ENCODE measurements at places on chromosomes 6 and 20. TPM values are rescaled to one million over a fixed set of nuclear protein-coding genes. Genes with fewer than 3 reads are reported as not detected.

DNA sequence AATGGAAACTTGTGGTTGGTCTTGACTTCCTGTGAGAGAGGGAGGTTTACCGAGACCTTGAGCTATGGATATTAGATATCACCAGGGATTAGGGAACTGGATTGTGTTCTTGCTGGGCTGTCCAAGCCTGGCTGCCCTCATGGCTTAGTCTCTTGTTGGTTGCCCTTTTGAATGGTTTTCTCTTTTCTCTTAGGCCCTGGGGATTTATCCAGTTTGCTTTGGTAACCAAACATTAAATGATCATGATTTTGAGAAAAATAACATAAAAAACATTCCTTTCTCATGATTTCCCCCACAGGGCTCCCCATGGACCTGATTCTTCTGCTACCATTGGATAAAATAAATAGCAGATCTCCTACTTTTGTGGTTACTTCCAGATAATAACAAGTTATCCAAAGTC is 306.4 kb upstream of the RNF217 start:
- no peak overlapping the region for H3K27ac ChIP-seq
- H3K36me3 ChIP-seq: no peaks in the 10 kb centered on the region
- H3K27me3 ChIP-seq: peaks cover 2% of the 10 kb centered on the region
- H3K4me3 ChIP-seq: no peak overlapping the region
- no peaks in the 10 kb centered on the region for H3K4me1 ChIP-seq

GRCh38 chr6:161215193-161215592 is 58.7 kb downstream of the AGPAT4 start:
- no peaks in the 10 kb centered on the region for H3K4me1 ChIP-seq
- peaks cover 8% of the 10 kb centered on the region for H3K36me3 ChIP-seq
- no peaks in the 10 kb centered on the region for H3K27me3 ChIP-seq
- DNase-seq: no peak
- no peak overlapping the region for H3K27ac ChIP-seq

GRCh38 chr20:42986143-42986773 is 203.4 kb downstream of the PTPRT start:
- no peaks in the 10 kb centered on the region for H3K27me3 ChIP-seq
- no peak overlapping the region for H3K4me3 ChIP-seq
- no peaks in the 10 kb centered on the region for H3K36me3 ChIP-seq
- no peaks in the 10 kb centered on the region for H3K4me1 ChIP-seq

TULP1 gene
- polyA plus RNA-seq: not detected

GRCh38 chr20:40497899-40498691 is 190.9 kb downstream of the MAFB start:
- H3K27me3 ChIP-seq: no peaks in the 10 kb centered on the region
- peaks cover 31% of the 10 kb centered on the region for H3K4me1 ChIP-seq
- no peak for DNase-seq
- H3K4me3 ChIP-seq: no peak overlapping the region
- no peaks in the 10 kb centered on the region for H3K36me3 ChIP-seq

DNA sequence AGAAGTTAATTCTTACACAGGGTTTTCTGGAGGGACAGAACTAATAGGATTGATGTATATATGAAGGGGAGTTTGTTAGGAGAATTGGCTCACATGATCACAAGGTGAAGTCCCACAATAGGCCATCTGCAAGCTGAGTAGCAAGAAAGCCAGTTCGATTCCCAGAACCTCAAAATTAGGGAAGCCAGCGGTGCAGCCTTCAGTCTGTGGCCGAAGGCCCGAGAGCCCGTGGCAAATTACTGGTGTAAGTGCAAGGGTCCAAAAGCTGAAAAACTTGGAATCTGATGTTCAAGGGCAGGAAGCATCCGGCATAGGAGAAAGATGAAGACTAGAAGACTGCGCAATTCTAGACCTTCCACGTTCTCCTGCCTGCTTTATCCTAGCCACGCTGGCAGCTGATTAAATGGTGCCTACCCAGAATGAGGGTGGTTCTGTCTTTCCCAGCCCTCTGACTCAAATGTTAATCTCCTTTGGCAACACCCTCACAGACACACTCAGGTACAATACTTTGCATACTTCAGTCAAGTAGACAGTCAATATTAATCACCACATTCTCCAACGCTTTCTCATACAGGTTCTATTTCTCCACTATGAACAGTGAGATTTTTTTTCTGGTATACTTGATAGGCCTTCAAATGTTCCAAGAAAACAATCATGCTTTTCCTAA is 357.0 kb downstream of the LAMA2 start:
- H3K36me3 ChIP-seq: no peaks in the 10 kb centered on the region
- no peak overlapping the region for H3K27ac ChIP-seq
- DNase-seq: peak; percentile 19

GRCh38 chr20:50695135-50695872 is 4.0 kb upstream of the RIPOR3 start:
- peaks cover 16% of the 10 kb centered on the region for H3K27me3 ChIP-seq
- peaks cover 16% of the 10 kb centered on the region for H3K4me1 ChIP-seq
- H3K27ac ChIP-seq: no peak overlapping the region
- H3K4me3 ChIP-seq: no peak overlapping the region
- no peak for DNase-seq
- H3K36me3 ChIP-seq: no peaks in the 10 kb centered on the region

GRCh38 chr6:10719296-10719963 is 3.4 kb upstream of the TMEM14C start:
- no peaks in the 10 kb centered on the region for H3K36me3 ChIP-seq
- no peak for DNase-seq
- peaks cover 17% of the 10 kb centered on the region for H3K4me1 ChIP-seq
- H3K27me3 ChIP-seq: no peaks in the 10 kb centered on the region
- H3K27ac ChIP-seq: no peak overlapping the region

GRCh38 chr6:100906325-100906724 is 25.2 kb upstream of the ASCC3 start:
- H3K36me3 ChIP-seq: no peaks in the 10 kb centered on the region
- DNase-seq: no peak
- no peaks in the 10 kb centered on the region for H3K27me3 ChIP-seq
- no peak overlapping the region for H3K4me3 ChIP-seq

LPA gene
- not detected for polyA plus RNA-seq

- H3K4me3 ChIP-seq: no peak overlapping the region
- peaks cover 43% of the 10 kb centered on the region for H3K27me3 ChIP-seq
- DNase-seq: no peak
Observed at GRCh38 chr20:38804221-38804620, 1.3 kb upstream of the PPP1R16B start.

GRCh38 chr6:6665555-6666243 is 77.2 kb downstream of the LY86 start:
- no peaks in the 10 kb centered on the region for H3K36me3 ChIP-seq
- no peak overlapping the region for H3K27ac ChIP-seq
- peaks cover 2% of the 10 kb centered on the region for H3K27me3 ChIP-seq
- DNase-seq: no peak

GRCh38 chr6:111624401-111625098 is 18.9 kb upstream of the TRAF3IP2 start:
- H3K36me3 ChIP-seq: no peaks in the 10 kb centered on the region
- H3K27me3 ChIP-seq: no peaks in the 10 kb centered on the region
- no peak overlapping the region for H3K27ac ChIP-seq
- no peak for DNase-seq
- H3K4me3 ChIP-seq: no peak overlapping the region
- peaks cover 37% of the 10 kb centered on the region for H3K4me1 ChIP-seq

DNA sequence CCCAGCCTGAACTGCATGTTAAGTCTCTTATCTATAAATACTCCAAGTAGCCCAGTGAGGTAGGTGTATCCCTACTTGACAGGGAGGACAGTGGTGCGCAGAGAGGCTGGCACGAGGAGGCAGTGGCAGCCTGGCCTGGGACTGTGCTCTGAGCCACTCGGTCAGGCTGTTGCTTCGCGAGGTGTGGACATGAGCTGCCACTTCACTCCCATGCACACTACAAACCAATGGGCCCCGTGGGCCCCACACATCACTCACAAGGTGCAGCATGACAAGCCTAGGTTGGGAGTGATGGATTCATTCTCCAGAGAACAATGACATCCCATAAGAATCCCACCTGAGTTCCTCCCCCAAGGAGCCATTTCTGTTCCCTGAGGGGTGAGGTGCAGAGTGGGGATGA is 54.9 kb downstream of the TMEM242 start:
- no peak for DNase-seq
- H3K4me3 ChIP-seq: no peak overlapping the region
- no peaks in the 10 kb centered on the region for H3K36me3 ChIP-seq
- H3K27me3 ChIP-seq: no peaks in the 10 kb centered on the region
- no peak overlapping the region for H3K27ac ChIP-seq
- H3K4me1 ChIP-seq: no peaks in the 10 kb centered on the region

GRCh38 chr20:6265204-6265904 is 142.5 kb upstream of the FERMT1 start:
- H3K27me3 ChIP-seq: no peaks in the 10 kb centered on the region
- no peak overlapping the region for H3K4me3 ChIP-seq
- no peaks in the 10 kb centered on the region for H3K4me1 ChIP-seq
- DNase-seq: no peak
- no peaks in the 10 kb centered on the region for H3K36me3 ChIP-seq
- no peak overlapping the region for H3K27ac ChIP-seq

DNA sequence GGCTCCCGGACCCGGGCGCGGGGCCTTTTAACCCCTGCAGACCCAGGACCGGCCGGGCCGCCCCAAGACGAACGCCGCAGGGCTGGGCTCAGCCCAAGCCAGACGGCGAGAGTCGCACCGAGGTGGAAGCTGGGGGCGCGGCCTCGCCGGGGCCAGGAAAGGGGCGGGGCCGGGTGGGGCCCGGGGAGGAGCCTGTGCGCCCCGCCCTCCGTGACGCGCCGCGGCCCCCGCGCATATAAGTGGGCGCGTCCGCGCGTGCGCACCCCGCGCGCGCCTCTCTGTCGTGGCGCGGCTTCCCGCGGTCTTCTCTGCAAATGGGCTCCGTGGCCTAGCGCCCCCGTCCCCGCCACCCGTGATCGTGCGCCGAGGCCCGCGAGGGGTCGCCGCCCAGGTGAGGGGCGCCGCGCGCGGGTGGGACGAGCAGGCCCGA is at the start of gene PPDPF:
Gene PPDPF (plus strand): TSS at position 262 of the 430 bp plus-strand sequence. CDS start 544 bp downstream, outside the sequence.
- H3K27me3 ChIP-seq: no peaks in the 10 kb centered on the region
- H3K4me1 ChIP-seq: peaks cover 10% of the 10 kb centered on the region
- DNase-seq: no peak
- H3K4me3 ChIP-seq: peak within 1 kb of the TSS; percentile 72

DNA sequence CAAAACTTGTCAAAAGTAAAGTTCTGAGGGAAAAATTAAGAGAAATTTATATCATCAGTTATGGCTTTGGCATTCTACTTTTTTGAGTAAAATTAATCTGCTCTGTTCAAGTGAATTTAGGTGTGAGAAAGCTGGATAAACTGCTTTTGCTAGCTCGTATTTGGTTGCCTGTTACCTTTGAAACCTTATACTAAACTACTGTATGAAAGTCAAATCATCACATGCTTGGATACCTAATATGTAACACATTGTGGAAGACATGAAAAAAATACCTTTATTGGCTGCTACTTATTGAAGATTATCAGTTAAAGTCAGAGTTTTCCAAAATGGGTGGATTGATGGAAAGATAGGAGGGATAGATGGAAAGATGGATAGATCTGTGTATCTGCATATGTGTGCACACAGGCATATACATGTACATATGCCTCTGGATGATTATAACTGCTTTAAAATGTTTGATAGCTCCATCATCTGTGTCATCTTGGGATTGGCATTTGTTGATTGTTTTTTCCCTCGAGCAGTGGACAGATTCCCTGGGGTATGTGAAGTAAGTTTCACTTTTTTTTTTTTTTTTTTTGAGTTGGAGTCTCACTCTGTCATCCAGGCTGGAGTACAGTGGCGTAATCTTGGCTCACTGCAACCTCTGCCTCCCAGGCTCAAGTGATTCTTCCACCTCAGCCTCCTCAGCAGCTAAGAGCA is 24.3 kb downstream of the SCAF8 start:
- H3K4me1 ChIP-seq: peaks cover 36% of the 10 kb centered on the region
- no peaks in the 10 kb centered on the region for H3K27me3 ChIP-seq
- H3K27ac ChIP-seq: peak overlapping the region; percentile 80
- no peaks in the 10 kb centered on the region for H3K36me3 ChIP-seq
- DNase-seq: no peak

GRCh38 chr6:52900536-52900935 is 9.0 kb downstream of the GSTA3 start:
- DNase-seq: no peak
- no peaks in the 10 kb centered on the region for H3K4me1 ChIP-seq
- no peaks in the 10 kb centered on the region for H3K27me3 ChIP-seq
- H3K36me3 ChIP-seq: no peaks in the 10 kb centered on the region

Data from keratinocyte (primary cell).